ENCODE measurements at places on chromosomes 2 and 18.

DNA sequence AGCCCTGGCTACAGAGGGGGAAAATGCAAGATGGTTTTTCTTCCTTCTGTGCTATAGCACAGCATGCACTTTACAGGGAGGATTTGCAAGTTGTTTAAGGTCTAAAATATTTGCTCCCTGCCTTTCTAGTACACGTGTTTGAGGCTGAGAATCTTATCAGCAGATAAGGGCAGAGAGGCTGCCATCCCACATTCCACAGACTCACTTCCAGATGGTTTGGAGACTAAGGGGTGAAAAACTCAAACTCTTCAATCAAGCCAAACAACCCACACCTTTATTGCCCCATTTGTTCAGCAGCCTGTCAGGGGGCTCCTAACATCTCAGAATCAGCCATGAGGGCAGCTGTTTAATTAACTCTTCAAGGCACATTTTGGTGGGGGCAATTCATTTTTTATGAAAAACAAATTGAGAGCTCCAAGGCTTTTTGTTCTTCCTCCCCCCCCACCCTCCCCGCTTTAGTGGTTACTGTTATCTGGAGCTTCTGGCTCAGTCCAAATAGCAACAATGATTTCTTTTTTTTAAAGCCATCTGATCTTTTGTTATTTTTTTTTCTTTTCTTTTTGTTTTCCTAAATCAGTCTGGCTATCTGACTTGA, 242.6 kb upstream of the NT5C1B start:
- DNase-seq: no peak

DNA sequence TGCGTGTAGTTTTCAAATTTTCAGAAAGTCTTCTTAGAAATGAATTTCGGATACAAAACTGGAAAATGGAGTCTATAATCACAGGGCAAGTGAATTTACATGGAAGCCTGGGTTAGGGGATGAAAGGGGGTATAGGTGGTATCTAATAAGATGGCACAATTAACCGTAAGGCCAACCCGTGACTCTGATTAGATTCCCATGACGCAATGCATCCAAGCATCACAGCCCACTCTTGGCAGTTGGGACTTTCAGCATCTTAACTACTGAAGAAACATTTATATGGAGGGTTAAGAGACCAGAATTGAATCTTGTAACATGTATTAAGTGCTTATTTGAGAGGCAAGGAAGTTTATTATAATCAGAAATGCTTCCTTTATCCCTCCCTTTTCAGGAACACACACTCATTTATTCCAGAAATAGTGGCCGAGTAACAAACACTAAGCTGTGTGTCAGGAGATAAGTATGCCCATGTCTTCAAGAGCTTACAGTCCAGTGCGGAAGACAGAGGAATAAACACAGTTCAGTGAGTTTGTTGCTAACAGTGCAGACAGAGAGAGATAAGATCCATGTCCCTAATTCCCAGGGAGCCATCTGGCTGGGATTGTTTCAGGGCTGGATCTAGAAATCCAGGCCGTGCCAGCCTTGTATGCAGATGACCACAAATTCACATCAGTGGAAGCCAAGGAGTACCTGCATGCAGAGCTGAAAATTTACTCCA, 151.2 kb downstream of the ANTXR1 start:
- no peak for DNase-seq

DNA sequence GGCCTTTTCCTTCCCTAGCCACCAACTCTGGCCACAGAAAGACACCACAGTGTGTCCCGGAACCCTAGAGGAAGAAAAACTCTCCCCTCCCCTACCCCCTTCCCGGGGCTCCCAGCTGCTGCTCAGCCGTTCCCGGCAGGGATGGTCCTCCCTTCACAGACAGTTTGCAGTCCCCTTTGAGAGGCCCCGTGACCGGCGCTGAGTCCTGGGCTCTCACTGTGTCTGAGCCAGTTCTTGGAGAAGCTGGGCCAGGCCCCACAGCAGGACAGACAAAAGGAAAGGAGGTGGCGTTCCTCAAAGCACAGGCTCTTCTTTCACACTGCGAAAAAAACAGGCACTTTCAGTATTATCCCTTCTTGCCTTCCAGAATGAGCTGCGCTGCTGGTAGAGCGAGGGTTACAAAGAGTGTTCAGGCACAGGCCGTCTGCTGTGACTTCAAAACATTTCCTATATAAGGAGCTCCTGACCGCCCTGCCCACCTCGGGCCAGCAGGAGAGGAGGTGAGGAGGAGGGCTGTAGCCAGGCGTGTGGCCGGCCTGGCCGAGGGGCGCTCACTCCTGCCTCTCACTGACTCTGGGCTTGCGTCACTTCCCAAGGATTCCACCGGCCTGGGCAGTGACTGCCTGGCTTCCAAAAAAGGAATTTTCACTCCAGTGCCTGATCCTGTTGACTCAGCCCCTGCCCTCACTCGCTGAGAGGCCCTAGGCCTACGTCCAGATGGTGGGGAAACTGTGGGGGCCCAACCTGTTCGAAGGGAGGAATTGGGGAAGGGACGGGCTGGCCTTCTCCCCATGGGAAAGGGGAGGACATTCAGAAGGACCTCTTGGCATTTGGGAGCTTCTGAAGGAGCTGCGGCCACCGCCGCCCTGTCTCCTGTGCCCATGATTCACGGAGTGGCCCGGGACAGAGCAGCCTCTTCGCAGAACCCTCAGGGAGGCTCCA, 24.9 kb downstream of the CIDEA start:
- no peak for DNase-seq

DNA sequence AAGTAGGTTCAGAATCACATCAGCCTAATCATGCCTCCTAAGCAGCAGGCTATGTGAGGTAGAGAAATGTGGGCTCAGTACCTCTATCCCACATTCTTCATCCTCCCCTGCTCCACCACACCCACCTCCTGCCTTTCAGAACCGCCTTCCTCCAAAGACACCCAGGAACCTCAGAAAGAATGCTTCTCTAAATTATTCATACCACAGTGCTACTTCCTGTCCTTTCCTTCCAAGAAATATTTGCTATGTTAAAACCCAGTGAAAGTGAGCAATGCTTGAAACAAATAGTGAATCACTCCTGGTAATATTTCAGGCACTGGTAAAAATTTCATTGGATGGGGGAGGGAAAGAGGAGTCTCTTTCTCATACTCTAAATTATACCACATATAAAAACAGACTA, 24.0 kb upstream of the CREB1 start:
- DNase-seq: no peak
